Lung (tissue), 17 donors: ENCODE measurements at places on chromosomes 16 and 17. TPM values are rescaled to one million over a fixed set of nuclear protein-coding genes. Genes with fewer than 3 reads are reported as not detected.

ZNF287 gene
- total RNA-seq: 5.4 TPM

ENPP7 gene
- not detected for total RNA-seq

BIRC5 gene
- total RNA-seq: 1.1 TPM

CSF3 gene
- 1.7 TPM for total RNA-seq

NOXO1 gene
- total RNA-seq: 0.28 TPM

CTF1 gene
- total RNA-seq: 9.8 TPM

GRCh38 chr17:61395409-61395982 is 4.1 kb upstream of the TBX2 start:
- peak; percentile 35 for DNase-seq
- H3K27ac ChIP-seq: peak overlapping the region; percentile 93
- H3K27me3 ChIP-seq: no peaks in the 10 kb centered on the region
- peaks cover 3% of the 10 kb centered on the region for H3K4me1 ChIP-seq
- H3K4me3 ChIP-seq: peak overlapping the region; percentile 33

- H3K27ac ChIP-seq: no peak overlapping the region
- H3K27me3 ChIP-seq: peaks cover 33% of the 10 kb centered on the region
- H3K4me1 ChIP-seq: peaks cover 2% of the 10 kb centered on the region
- no peaks in the 10 kb centered on the region for H3K36me3 ChIP-seq
- no peak for DNase-seq
These were observed 476 bp downstream of the KCNH4 start for GRCh38 chr17:42180411-42180921.

DNA sequence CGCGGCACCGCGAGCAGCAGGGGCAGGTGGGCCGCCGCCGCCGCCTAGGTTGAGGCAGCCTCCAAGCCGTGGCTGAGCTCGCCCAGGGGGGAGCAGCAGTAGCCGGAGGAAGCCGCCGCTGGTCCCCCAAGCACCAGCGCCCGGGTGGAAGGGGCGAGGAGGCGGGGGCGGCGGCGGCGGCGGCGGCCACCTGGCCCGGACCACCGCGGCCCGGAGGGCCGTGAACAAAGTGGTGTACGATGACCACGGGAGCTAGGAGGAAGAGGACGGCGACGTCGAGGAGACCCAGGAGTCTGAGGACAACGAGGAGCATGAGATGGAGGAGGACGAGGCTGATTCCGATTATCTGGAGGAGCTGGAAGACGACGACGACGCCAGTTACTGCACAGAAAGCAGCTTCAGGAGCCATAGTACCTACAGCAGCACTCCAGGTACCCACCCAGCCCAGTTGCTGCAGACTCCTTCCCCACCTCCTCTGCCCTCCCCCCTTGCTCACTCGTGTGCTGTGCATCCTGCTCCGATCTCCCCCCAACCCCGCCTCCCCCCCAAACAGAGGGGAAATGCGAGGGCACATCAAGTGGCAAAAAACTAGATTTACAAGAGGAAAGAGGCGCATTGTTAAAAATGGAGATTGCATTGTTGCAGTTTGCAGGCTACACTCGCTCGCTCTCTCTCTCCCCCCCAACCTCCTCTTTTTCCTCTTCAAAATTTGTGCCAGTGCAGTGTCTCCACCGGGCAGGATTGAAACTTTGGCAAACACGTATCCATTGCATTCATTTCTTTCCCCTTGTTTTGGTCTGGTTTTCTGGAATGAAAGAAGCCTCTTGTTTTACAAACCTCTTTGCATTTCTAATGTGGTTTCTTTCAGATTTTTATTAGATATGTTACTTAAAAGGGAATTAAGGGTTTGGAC is 41.8 kb upstream of the AMZ2 start:
- peak overlapping the region; percentile 90 for H3K27ac ChIP-seq
- H3K27me3 ChIP-seq: peaks cover 2% of the 10 kb centered on the region
- DNase-seq: peak; percentile 52

GRCh38 chr16:83847371-83848225 is 39.8 kb downstream of the HSBP1 start:
- H3K4me3 ChIP-seq: no peak overlapping the region
- no peak overlapping the region for H3K27ac ChIP-seq
- no peak for DNase-seq
- no peaks in the 10 kb centered on the region for H3K36me3 ChIP-seq
- no peaks in the 10 kb centered on the region for H3K27me3 ChIP-seq
- no peaks in the 10 kb centered on the region for H3K4me1 ChIP-seq

DNA sequence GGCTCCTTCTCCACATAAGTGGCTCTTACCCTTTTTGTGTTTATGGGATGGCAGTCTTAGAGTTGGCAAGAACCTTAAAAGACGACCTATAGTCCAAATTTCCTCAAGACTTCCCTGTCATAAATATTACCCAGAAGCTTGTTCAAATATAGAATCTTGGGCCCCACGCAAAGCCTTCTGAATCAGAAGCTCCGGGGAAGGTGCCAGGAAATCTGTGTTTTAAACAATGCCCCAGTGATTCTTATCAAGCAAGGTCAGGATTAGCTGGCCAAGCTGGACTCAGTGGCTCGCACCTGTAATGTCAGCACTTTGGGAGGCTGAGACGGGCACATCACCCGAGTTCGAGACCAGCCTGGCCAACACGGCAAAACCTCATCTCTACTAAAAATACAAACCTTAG is 85.7 kb downstream of the TIMM22 start:
- peak overlapping the region; percentile 74 for H3K27ac ChIP-seq
- no peak overlapping the region for H3K4me3 ChIP-seq
- DNase-seq: no peak
- peaks cover 7% of the 10 kb centered on the region for H3K36me3 ChIP-seq
- H3K27me3 ChIP-seq: no peaks in the 10 kb centered on the region

- DNase-seq: no peak
- no peaks in the 10 kb centered on the region for H3K4me1 ChIP-seq
- no peak overlapping the region for H3K27ac ChIP-seq
- peaks cover 64% of the 10 kb centered on the region for H3K36me3 ChIP-seq
- no peak overlapping the region for H3K4me3 ChIP-seq
These were observed 10.8 kb downstream of the LRRC59 start for GRCh38 chr17:50386510-50386909.

- no peak overlapping the region for H3K27ac ChIP-seq
- H3K4me3 ChIP-seq: no peak overlapping the region
- no peak for DNase-seq
- H3K4me1 ChIP-seq: peaks cover 7% of the 10 kb centered on the region
These were observed 226.9 kb downstream of the C16orf78 start for GRCh38 chr16:49600536-49600935.

GRCh38 chr17:81715872-81716673 is 4.0 kb downstream of the SLC25A10 start:
- DNase-seq: no peak
- H3K36me3 ChIP-seq: no peaks in the 10 kb centered on the region
- H3K27me3 ChIP-seq: no peaks in the 10 kb centered on the region
- H3K4me1 ChIP-seq: no peaks in the 10 kb centered on the region
- no peak overlapping the region for H3K27ac ChIP-seq
- no peak overlapping the region for H3K4me3 ChIP-seq

- DNase-seq: no peak
- H3K27me3 ChIP-seq: no peaks in the 10 kb centered on the region
- peaks cover 16% of the 10 kb centered on the region for H3K4me1 ChIP-seq
- H3K27ac ChIP-seq: no peak overlapping the region
- H3K36me3 ChIP-seq: peaks cover 7% of the 10 kb centered on the region
- no peak overlapping the region for H3K4me3 ChIP-seq
These were observed 19.4 kb downstream of the MYBBP1A start for GRCh38 chr17:4535667-4536258.

DNA sequence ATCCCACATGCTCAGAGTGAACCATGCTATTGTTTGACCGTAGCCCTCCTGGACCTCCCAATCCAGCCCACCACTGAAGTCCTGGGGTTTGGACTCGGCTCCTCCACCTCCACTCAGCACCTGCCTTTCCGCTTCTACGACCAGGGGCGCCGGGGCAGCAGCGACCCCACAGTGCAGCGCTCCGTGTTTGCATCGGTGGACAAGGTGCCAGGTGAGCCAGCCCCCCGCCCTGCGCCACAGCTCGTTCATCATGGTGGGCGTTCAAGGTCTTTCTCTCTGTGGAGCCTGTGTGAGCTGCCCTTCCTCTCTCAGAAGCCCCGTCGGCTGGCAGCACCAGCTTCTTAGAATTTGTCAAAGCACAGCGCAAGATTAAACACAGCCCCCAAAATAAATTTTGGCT is 130.1 kb downstream of the SOCS1 start:
- no peak for DNase-seq
- H3K4me1 ChIP-seq: peaks cover 62% of the 10 kb centered on the region
- peaks cover 34% of the 10 kb centered on the region for H3K36me3 ChIP-seq

- DNase-seq: peak; percentile 22
- peaks cover 8% of the 10 kb centered on the region for H3K27me3 ChIP-seq
- no peak overlapping the region for H3K27ac ChIP-seq
- H3K4me1 ChIP-seq: peaks cover 7% of the 10 kb centered on the region
- H3K36me3 ChIP-seq: no peaks in the 10 kb centered on the region
- H3K4me3 ChIP-seq: no peak overlapping the region
These were observed 103.0 kb downstream of the RAB11FIP4 start for GRCh38 chr17:31494259-31495021.

DNA sequence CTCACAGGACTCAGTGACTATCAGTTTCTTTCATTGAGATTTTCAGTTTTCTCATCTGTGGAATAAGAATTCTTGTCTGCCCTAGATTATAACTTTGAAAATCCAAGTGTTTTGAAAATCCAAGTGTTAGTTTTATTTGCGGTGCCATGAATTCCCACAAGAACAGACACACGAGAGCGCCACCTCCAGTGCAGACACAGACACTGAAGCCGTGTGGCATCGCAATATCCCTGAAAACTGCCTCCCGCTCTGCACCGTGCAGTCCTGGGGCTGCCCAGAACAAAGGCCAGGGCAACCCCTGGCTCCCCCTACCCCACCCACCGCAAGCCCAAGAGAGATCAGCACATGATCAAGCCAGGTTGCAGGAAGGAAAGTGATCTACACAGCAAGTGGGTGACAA is 229.5 kb upstream of the ASIC2 start:
- H3K27me3 ChIP-seq: no peaks in the 10 kb centered on the region
- H3K4me3 ChIP-seq: no peak overlapping the region
- H3K36me3 ChIP-seq: no peaks in the 10 kb centered on the region
- DNase-seq: no peak
- no peaks in the 10 kb centered on the region for H3K4me1 ChIP-seq
- H3K27ac ChIP-seq: no peak overlapping the region

DNA sequence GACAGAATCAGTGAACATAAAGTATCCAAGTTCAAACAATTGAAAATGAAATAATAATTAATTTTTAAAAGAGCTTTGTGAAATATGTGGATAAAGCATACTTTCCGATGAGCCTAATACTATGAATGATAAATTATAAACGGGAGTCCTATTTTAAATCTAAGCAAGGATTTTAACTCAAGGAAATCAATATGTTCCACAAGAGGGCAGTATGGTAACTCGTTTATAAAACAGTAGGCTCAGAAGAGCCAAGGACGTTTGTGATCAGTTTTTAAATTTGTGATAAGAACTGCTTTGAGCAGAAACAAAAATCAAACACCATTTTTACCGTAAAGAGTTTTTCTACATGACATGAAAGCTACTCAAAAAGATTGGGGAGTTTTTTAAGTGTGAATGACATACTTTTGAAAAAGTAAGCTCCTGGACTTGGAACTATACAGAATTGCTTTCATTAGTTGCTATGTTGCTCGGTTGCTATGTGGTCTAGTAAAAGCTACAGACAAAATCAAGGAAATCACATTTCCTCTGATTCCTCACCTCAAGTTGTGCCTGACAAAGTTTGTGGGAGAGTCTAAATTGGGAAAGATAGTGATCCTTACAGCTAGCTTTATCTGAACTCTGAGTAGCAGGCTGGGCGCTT is 11.8 kb upstream of the TEKT1 start:
- peaks cover 8% of the 10 kb centered on the region for H3K27me3 ChIP-seq
- H3K4me1 ChIP-seq: no peaks in the 10 kb centered on the region
- peak; percentile 74 for DNase-seq
- H3K36me3 ChIP-seq: no peaks in the 10 kb centered on the region
- no peak overlapping the region for H3K4me3 ChIP-seq

GRCh38 chr16:60230666-60231065 is 1496.5 kb upstream of the GOT2 start:
- no peak overlapping the region for H3K4me3 ChIP-seq
- H3K4me1 ChIP-seq: no peaks in the 10 kb centered on the region
- H3K27ac ChIP-seq: no peak overlapping the region
- no peak for DNase-seq
- H3K27me3 ChIP-seq: no peaks in the 10 kb centered on the region
- no peaks in the 10 kb centered on the region for H3K36me3 ChIP-seq

DNA sequence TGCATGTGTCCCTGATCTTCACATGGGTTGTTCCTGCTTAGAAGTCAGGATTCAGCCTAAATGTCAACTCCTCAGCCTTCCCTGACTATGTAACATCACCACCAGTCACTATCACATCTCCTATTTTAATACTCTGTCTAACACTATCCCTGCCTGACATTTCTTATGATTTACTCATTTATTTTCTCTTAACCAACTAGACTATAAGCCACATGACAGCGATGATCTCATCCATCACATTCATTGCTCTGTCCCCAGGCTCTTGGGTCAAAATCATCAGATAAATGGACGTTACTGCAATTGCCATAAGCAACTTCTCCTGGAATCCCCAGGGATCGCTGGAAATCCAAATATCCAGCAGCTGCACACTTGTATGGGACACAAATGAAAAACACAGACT is 15.7 kb downstream of the CDRT4 start:
- no peaks in the 10 kb centered on the region for H3K27me3 ChIP-seq
- H3K4me1 ChIP-seq: peaks cover 11% of the 10 kb centered on the region
- peaks cover 2% of the 10 kb centered on the region for H3K36me3 ChIP-seq
- no peak for DNase-seq
- no peak overlapping the region for H3K27ac ChIP-seq

GRCh38 chr16:79049040-79049439 is 551.5 kb downstream of the MAF start:
- no peak for DNase-seq
- H3K27me3 ChIP-seq: no peaks in the 10 kb centered on the region
- no peaks in the 10 kb centered on the region for H3K4me1 ChIP-seq
- H3K27ac ChIP-seq: no peak overlapping the region

GRCh38 chr17:40086150-40087044 is 14.0 kb downstream of the NR1D1 start:
- H3K27me3 ChIP-seq: no peaks in the 10 kb centered on the region
- peak overlapping the region; percentile 46 for H3K27ac ChIP-seq
- H3K36me3 ChIP-seq: peaks cover 44% of the 10 kb centered on the region
- no peak overlapping the region for H3K4me3 ChIP-seq
- DNase-seq: peak; percentile 66
- H3K4me1 ChIP-seq: peaks cover 21% of the 10 kb centered on the region

DNA sequence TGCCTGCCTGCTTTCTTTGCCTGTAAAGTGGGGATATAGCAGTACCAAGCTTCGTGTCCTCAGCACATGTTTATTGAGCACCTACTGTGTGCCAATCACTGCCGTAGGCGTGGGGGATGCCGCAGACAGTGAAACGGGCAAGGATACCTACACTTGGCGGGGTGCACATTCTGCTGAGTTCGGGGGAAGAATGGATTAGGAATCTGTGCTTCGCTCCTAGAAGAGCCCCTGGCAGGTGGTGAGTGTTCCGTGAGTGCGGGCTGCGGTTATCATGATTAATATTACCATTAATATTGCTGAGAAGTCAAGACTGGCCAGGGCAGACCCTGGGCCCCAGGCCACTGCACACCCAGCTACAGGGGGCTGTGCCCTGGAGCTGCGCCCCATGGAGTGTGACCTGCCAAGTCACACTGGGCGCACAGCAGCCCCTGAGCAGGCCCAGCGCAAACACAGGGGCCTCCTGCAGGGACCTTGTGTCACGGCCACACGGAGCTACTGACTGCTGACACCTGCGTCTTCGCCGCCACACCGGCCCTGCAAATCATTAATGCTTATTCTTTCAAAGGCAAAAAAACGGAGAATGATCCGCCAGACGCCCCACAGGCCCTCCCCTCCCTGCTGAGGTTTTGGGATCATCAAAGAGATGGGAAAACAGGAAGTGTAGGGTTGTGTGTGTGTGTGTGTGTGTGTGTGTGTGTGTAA is 213.4 kb upstream of the GSE1 start:
- H3K27ac ChIP-seq: no peak overlapping the region
- peak; percentile 44 for DNase-seq
- H3K4me1 ChIP-seq: peaks cover 26% of the 10 kb centered on the region
